ENCODE measurements at places on chromosomes 5 and 9. TPM values are rescaled to one million over a fixed set of nuclear protein-coding genes. Genes with fewer than 3 reads are reported as not detected.

DNA sequence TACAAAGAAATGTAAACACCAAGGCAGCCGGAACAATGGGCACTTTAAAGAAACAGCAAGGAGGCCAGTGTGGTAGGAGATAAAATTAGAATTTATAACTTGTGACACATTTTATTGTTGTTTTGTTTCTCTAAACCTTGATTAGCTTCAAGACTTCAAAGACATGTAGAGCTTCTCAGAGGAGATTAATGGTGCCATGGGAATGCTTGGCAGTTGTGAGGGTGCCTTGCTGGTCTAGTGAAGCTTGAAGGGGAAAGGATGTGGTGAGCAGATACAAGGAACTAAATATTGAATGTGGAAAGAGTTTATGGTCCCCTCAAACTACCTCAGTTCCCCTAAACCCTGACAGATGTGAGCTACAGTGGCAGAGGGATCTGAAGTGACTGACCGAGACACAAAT lies 322.4 kb upstream of the ADAMTS16 start:
- no peak for DNase-seq

Gene GALNT10
- 28.8 TPM for total RNA-seq

- DNase-seq = no peak
Measured at GRCh38 chr5:116378007-116378776, 196.4 kb downstream of the SEMA6A start.

DNA sequence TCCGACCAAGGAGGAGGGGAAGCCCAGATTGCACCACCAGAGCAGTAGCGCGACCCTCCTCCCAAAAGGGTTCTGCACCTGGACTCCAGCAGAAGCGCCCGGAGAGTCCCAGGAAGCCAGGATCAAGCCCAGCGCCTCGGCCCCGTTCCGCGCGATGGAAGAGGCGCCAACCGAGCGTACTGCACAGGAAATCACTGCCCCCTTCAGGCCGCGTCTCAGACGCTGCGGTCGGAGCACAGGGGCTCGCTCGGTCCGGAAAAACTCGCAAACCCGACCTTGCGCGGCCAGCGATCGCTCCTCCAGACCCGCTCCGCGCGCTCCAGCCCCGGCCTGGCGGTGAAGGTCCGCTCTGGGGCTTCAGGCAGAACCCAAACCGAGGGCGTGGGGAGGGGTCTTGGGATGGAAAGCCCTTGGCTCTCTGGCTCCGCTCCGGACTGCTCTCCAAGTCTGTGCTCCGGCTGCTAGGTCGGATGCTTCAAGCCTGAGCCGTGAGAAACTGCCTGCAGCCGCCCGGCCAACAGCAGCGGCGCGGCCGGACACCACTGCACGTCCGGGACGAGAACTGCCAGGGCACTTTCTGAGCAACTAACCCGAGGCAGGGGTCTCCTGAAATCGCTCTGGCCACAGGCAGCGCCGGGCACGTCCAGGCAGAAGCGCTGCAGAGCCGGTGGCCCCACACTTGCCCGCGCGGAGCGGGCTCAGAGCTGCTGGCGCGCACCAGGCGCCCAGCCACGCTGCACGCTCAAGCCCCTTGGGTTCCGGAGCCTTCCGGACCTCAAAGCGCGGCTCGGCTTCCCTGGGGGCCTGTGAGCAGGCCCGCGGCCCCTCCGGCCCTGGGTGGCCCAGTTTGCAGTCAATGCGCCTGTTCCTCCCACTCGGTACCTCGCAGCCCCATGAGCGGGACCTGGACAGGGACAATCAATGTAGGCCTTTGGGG lies 1.3 kb downstream of the GABBR2 start:
- DNase-seq = peak; percentile 10

GRCh38 chr9:13718539-13718938 lies 439.0 kb upstream of the MPDZ start:
- DNase-seq = no peak

DNA sequence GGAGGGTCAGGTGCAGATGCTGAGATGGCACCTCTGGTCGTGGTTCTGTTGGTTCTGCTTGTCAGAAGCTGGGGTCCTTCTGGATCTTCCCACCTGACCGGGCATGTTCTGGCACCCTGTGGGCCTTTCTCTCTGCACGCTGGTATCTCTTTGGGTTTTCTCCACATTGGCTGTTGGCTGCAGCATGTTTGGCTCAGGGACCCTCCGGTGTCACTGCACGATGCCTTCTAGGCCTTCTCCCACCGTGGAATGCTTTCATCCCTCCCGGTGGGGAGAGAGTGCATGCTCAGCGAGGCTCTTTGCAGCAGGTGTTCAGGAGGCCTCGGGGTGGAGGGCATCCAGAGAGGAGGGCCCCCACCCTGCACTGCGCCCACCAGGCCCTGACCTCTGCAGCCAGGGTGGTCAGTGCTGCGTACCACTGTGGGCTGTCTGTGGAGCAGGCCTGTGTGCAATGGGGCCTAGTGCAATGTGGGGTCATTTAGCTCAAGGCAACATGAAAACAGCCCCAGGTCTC lies 119.4 kb downstream of the WNK2 start:
- no peak for DNase-seq

GRCh38 chr5:126848253-126848652 lies 71.3 kb downstream of the LMNB1 start:
- DNase-seq = no peak

- no peak for DNase-seq
Measured at GRCh38 chr5:36569491-36569890, 36.9 kb upstream of the SLC1A3 start.

DNA sequence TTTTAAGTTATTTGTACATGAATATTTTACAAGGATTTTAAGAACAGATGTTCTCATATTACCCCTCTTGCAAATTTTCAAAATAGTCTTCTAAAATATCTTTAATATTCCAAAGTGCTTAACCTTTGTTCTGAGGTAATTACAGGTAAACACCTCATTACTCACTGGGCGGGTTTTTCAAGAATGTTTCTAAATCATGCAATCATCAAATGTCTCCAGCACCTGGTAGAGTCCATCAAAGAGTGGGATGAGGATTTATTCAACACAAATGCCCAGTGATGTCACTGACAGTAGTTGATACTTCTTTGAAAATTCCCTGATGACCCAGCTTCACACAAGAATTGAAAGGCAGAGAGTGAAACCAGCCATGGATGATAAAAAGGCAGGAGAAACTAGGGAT lies 114.4 kb downstream of the SEC61B start:
- no peak for DNase-seq

DNA sequence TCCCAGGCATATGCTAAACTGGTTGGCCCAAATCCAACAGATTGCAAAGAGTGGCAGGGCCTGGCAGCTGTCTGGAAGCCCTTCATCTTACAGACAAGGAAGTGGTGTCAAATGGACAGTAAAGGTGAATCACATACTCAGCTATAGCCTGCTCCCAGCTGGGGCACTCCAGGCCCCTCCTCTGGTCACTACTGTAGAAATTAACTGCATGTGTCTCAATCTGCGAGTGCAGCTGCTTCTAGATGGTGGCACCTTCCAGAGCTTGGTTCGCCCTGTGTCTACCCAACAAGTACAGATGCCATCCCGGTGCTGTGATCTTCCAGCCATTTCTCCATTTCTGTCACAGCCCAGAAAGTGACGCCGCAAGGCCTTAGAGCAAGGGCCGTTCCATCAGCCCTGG lies 50.2 kb downstream of the OTULIN start:
- no peak for DNase-seq

DNA sequence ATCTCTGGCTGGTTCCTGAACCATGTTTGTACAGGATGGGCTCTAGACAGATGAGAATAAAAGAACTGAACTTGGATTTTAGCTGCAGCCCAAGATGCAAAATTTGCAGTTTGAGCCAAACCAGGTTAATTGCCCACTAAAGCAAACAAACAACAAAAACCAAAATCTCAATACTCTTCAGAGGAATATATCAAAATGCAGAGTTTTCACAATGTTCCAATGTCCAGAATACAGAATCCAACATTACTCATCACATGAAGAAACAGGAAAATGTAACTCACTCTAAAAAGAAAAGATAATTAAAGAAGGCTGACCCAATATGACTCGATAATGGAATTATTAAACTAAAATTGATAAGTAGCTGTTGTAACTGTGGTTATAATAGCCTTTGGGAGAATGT lies 20.4 kb downstream of the FOXI1 start:
- DNase-seq = no peak

Data from kidney epithelial cell (primary cell).